Activated T-helper 2 cell treated with anti-CD3 and anti-CD28 coated beads, Interferon-gamma antibody, Interleukin-2, Interleukin-4, amounts not matched to agents 10 μg/mL and 5 μg/mL and 100 μg/mL, durations not matched to agents 14 hours and 24 hours and 36 hours (primary cell): ENCODE measurements at places on chromosomes 1 and 21. TPM values are rescaled to one million over a fixed set of nuclear protein-coding genes. Genes with fewer than 3 reads are reported as not detected.
A peak's percentile ranks its signal among the peaks of the same experiment; 100 is the strongest.

GRCh38 chr1:38776466-38777065, 83.0 kb downstream of the RRAGC start:
- DNase-seq, result no peak

GRCh38 chr1:98700228-98700627, 38.7 kb downstream of the SNX7 start:
- no peak for DNase-seq

DNA sequence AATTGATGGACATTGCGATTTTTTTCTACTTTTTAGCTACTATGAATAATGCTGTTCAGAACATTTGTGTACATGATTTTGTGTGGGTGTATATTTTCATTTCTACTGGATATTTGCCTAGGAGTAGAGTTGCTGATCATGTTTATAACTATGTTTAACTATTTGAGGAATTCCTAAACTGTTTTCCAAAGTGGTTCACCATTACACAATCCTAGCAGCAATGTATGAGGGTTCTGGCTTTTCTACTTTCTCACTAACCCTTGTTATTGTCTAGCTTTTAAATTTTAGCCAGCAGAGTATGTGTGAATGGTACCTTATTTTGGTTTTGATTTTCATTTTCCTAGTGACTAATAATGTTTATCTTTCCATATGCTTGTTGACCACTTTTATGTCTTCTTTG, 86.2 kb downstream of the ATG4C start:
- no peak for DNase-seq

GRCh38 chr1:143720087-143721023, 251.4 kb downstream of the FAM72C start:
- DNase-seq, result no peak

OR2L5 gene
- total RNA-seq, result not detected in 2 replicates

BMP8B gene
- total RNA-seq, result 1.8 and 1.9 TPM in 2 replicates

DNA sequence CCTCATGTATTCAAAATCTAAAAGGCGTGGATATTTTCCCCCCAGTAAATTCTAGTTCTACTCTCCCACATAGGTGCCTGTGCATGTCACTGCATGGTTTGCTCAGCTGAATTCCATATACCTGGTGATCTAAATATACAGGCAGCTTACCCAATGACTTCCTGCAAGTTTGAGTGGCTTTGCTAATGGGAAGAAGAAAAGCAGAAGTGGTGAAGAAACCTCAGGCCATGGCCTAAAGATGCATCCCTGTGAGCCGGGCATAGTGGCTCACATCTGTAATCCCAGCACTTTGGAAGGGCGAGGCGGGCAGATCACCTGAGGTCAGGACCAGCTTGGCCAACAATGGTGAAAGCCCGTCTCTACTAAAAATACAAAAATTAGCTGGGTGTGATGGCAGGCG, 11.5 kb downstream of the SLC44A3 start:
- DNase-seq, result no peak

DNA sequence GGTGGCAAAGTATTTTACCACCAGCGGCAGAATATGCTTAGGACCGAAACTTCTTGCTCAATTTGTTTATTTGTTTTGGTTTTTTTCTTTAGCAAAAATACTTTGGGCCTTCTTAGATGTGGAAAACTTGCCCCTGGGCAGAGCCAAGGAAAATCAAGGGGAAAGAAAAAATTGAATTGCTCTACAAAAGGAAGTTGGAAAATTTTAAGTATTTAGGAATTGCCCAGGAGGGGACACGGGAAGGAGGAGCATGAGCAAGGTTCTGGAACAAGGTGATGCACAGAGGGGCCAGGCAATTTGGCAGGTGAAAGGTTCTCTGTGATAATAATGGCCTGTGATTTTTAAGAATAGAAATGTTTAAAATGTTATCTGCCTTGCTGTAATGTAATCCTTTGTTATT, 28.6 kb downstream of the SGIP1 start:
- DNase-seq, result no peak

DNA sequence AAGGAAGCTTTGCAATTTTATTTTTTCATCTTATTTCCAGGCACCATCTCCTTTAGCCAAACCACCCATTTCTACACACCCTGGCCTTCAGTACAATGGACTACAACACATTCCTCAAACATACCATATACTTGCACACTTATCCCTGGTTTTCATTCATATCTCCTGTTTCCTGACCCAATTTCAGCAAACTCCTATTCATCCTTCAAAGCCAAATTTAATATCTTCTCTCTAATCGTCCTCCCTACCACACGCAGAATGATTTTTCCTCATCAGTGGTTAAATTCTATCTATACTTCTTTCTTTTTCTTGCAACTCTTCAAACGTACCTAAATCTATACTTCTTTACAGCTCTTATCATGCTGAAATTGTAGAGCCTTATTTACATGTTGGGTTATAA, 2.9 kb downstream of the DENND2C start:
- DNase-seq, result no peak

TRNP1 gene
- total RNA-seq, result 0.85 and 0.89 TPM in 2 replicates

C1orf50 gene
- 6.9 and 10.3 TPM in 2 replicates for total RNA-seq

PRKCZ gene
- 3.6 and 4.5 TPM in 2 replicates for total RNA-seq

TMEM51 gene
- total RNA-seq, result 0.11 and 0.16 TPM in 2 replicates

- no peak for DNase-seq
Measured at GRCh38 chr1:113787663-113788062, 24.6 kb downstream of the RSBN1 start.

DNA sequence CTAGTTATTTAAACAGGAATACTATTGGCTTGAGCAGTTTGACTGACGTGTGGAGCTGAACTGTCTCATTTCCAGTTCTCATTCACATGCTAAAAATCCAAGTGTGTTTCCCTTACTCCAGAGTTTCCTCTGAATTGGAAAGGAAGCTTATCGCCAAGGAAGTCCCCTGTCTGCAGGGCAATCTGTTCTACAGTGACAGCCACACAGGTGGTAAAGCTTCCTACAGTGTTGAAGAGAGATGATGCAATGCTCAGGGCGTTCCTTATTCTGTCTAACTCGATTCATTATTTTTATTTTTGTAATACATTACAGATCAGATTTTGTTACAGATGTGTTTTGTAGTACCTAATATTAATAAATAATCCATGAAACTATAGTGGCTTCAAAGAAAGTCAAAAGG, 41.3 kb downstream of the ADAMTS5 start:
- no peak for DNase-seq

LMOD1 gene
- not detected in 2 replicates for total RNA-seq

DNA sequence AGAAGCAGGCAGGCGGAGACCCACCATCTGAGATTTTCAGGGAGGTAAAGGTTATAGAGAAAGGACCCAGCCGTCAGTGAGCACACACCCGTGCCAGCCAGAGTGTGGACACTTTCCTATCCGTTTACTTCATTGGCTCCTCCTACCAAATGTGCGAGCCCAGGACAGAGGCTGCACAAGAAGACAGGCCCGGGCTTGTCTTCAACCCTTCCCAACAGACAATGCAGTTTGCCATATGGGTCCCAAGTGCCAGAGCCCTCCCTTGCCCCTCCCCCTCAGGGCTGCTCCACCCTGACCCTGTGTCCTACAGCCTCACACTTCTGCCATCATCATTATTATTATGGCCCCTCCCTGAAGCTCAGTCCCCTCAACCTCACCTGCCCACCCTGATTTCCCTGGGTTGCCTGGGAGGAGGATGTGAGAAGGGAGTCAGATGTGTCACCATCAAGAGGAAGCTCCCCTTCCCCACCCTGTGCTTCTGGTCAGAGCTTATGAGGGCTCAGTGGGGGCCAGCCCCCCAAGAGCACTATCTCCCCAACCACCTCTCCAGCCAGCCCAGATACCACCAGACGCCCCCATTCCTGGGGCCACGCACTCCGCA, 9.4 kb downstream of the LAPTM5 start:
- no peak for DNase-seq

- no peak for DNase-seq
Measured at GRCh38 chr21:42841156-42841915, 38.0 kb downstream of the WDR4 start.

GRCh38 chr1:30652152-30652841, 71.1 kb downstream of the MATN1 start:
- DNase-seq, result no peak

DNA sequence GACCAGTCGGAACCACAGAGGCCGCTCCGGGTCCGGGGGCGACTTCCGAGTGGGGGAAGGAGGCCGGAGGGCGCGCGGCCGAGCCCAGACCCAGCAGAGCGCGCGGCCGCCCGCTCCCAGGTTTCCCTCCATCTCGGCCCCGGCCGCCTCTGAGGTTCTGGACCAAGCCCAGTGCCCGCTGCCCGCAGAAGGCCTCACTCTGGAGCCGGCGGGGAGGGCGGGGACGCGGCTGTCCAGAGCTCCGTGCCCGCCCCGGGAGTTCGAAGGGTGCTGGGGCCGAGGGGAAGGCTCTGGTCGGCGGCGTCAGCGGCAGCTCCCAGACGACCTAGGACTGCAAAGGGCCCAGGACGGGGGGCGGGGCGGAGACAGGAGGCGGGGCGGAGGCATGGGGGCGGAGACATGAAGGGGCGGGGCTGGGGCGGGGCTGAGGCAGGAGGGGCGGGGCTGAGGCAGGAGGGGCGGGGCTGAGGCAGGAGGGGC, 48.0 kb upstream of the SLC19A1 start:
- DNase-seq, result peak; percentile 66

- no peak for DNase-seq
Measured at GRCh38 chr1:13759072-13759471, 59.1 kb downstream of the PRDM2 start.

DNA sequence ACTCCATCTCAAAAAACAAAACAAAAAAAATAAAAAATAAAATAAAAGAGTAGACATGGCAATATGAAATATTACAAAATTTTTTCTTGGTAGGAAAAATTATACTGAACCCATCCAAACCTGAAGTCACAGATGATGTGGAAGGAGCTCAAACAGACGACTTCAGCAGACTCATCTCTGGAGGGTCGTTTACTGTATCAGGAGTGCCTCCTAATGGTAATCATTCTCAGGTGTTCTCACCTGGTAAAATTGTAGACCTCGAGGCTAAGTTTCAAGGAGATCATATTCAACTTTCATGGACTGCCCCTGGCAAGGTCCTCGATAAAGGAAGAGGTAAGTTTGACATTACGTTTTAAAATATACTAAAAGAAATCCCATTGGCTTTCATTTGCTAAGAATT, 54.3 kb upstream of the SH3GLB1 start:
- DNase-seq, result no peak

RNF19B gene
- total RNA-seq, result 50.4 and 52.5 TPM in 2 replicates

- DNase-seq, result no peak
Measured at GRCh38 chr1:236854605-236854983, 59.5 kb downstream of the MTR start.

- DNase-seq, result no peak
Measured at GRCh38 chr21:19692231-19692630, 1288.6 kb upstream of the TMPRSS15 start.

CTSK gene
- 2.8 and 3.6 TPM in 2 replicates for total RNA-seq

MAGI3 gene
- total RNA-seq, result 4.1 and 4.4 TPM in 2 replicates

ELAVL4 gene
- not detected in 2 replicates for total RNA-seq

DNA sequence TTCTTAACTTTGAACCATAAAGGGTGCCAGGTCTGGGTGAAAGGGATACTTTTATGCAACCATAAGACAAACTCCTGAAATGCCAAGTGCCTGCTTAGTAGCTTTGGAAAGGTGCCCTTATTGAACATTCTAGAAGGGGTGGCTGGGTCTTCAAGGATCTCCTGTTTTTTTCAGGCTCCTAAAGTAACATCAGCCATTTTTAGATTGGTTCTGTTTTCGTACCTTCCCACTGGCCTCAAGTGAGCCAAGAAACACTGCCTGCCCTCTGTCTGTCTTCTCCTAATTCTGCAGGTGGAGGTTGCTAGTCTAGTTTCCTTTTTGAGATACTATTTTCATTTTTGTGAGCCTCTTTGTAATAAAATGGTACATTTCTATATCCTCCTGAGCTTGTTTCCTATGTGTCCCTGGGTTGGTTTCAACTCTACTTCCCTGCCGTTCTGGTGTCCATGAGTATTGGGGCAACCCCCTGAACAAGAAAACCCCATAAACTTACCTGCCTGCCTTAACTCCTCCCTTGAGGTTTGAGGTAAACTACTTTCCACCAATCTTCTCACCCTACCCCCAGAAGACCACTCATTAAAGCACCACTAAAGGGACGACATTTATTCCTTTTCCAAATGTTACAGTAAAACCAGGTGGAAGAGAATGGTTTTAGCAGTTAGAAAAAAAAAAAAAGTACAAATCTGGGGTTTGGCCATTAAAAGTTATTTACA, 2.6 kb downstream of the MARCKSL1 start:
- no peak for DNase-seq

- no peak for DNase-seq
Measured at GRCh38 chr1:245153552-245154428, 995 bp upstream of the KIF26B start.

TAL1 gene
- total RNA-seq, result not detected in 2 replicates

PTGS2 gene
- total RNA-seq, result 109 and 112 TPM in 2 replicates

MARK1 gene
- not detected in 2 replicates for total RNA-seq

- no peak for DNase-seq
Measured at GRCh38 chr1:224920930-224921329, 8.5 kb upstream of the DNAH14 start.

DNA sequence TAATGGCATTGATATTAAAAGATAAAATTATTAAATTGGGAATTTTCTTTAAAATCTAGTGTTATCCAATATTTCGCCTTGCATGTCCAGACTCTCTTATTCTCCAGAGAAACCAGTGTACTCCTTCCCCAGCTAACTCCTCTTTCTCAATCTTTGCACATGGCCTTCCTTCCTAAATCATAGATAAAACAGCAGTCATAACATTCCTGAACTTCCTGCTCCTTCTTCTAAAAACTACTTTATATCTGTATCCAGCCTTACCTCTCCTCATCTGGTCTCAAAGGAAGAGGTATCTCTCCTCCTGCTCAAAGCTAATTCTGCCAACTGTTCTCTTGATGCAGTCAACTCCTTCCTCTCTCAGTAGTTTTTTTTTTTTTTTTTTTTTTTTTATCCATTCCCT, 39.5 kb upstream of the NEK7 start:
- DNase-seq, result no peak

DNA sequence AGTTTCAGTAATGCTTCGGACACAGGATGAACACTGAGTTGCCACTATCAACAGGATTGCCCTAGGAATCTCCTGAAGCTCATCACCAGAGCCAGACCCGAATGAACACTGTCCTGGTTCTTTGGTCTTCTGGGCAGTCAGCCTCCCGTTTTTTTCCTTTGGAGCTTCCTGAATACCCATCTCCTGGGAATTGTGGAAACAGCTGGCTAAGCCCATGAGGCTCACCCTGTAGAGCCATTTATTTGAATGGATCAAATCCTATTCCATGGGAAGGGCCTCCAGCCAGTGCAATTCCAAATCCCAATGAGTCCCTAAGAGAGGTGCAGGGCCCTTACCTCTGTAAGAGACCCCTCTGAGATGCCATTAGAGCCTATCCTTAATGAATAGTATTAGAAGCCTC, 5.9 kb downstream of the RCSD1 start:
- DNase-seq, result no peak

- no peak for DNase-seq
Measured at GRCh38 chr1:6511561-6512244, 20.2 kb upstream of the PLEKHG5 start.
